ENCODE measurements at places on chromosomes 11 and 22.

DNA sequence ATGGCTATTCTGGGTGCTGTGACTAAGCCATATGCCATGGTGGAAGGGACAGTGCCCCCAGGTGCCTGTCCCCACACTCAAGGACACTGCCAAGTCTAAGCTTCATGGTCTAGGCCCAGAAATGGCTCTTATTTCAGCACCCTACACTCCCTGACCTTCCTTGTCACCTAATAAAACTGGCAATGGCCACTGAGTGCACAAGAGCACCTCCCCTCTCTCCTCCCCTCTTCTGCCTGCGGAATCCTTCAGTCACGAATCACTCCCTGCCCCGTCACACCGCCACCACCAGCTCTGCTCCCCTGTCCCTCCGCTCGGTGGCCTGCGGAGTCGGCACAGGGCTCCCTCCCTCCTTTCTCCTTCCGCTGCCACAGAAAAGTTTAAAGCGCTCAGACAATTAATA, 19.0 kb upstream of the LMO1 start:
- no peak for DNase-seq
- no peak overlapping the region for H3K27ac ChIP-seq
- H3K4me3 ChIP-seq = no peak overlapping the region
- H3K27me3 ChIP-seq = peaks cover 3% of the 10 kb centered on the region
- no peaks in the 10 kb centered on the region for H3K36me3 ChIP-seq

DNA sequence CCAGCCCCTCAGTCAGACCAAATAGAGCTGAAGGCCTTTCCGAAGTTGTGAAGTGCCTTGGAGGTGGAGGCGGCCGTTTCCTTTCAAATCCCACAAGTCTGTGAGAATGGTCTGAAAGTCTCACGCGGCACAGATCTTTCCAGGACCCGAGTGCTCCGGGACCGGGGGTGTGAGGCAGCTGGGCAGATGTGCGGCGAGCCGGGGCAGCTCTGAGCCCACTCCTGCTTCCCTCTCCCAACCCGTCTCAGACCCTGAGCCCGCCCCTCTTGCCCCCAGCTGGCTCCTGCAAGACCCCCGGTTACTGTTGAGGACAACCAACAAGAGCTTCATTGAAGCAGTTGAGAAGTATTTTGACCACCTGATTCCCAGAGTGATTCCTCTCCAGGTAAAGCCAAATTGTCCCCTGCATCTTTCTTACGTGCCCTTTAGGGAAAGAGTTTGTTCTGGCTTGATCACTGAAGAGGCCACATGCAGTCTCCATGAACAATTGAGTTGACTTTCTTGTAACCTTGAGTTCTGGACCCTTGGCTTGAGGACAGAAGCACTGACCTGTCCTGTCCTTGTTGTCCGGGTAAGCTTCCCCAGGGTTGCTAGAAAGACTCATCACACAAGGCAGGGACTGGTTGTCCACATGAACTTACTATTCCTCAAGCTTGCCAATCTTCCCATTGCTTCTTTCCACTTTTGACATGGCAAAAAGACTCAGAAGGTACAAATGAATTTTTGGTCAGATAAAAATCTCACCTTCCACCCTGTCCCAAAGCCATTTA, 7.5 kb downstream of the GLB1L3 start:
- H3K27me3 ChIP-seq = peaks cover 6% of the 10 kb centered on the region
- no peaks in the 10 kb centered on the region for H3K4me1 ChIP-seq
- DNase-seq = no peak
- no peaks in the 10 kb centered on the region for H3K36me3 ChIP-seq
- no peak overlapping the region for H3K4me3 ChIP-seq

DNA sequence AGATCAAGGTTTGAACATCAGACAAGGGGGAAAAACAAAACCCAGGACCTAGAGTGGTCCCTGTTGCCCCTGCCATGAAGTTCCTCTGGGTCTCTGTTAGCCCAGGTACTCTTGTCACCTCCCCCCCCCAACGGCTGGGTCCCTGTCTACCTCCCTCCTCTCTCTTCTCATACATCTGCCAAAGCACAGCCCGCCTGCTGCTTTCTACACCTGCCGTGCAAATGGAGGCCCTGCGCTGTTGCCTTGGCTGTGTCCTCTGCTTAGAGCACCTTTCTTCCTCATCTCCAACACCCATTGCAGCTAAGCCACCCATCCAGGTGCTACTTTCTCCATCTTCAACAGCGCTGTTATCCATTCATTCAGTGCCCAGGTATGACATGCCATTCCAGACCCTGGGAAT, 99.2 kb downstream of the TP53I11 start:
- no peak overlapping the region for H3K27ac ChIP-seq
- no peaks in the 10 kb centered on the region for H3K4me1 ChIP-seq
- H3K27me3 ChIP-seq = no peaks in the 10 kb centered on the region
- H3K4me3 ChIP-seq = no peak overlapping the region
- H3K36me3 ChIP-seq = no peaks in the 10 kb centered on the region

- no peaks in the 10 kb centered on the region for H3K4me1 ChIP-seq
- H3K27me3 ChIP-seq = peaks cover 2% of the 10 kb centered on the region
- DNase-seq = no peak
- no peak overlapping the region for H3K4me3 ChIP-seq
- H3K36me3 ChIP-seq = no peaks in the 10 kb centered on the region
These were observed 387.6 kb upstream of the DDI1 start for GRCh38 chr11:103648670-103649400.

DNA sequence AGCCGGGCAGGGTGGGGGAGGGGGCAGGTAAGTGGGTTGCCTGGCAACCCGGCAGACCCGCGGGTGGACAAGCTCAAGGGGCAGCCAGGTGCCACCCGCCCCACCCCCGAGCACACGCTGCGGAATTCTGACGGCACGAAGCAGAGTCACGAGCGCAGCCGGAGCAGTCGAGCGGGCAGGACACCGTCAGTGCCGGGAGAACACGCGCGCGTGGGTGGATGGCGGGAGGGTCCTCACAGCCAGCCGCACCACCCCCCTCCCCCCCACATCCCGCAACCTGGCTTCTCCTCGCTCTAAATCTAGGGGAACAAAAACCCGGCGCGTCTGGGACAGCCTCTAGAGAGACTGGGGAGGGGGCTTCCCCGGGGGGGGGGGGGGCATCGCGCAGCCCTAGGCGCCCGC, 133.1 kb upstream of the HSD17B12 start:
- H3K36me3 ChIP-seq = no peaks in the 10 kb centered on the region
- no peak overlapping the region for H3K27ac ChIP-seq
- no peak for DNase-seq
- H3K4me3 ChIP-seq = no peak overlapping the region

GRCh38 chr11:4074266-4074665, 20.3 kb upstream of the RRM1 start:
- H3K27me3 ChIP-seq = no peaks in the 10 kb centered on the region
- DNase-seq = no peak
- no peak overlapping the region for H3K4me3 ChIP-seq
- H3K36me3 ChIP-seq = peaks cover 33% of the 10 kb centered on the region

Measured in natural killer cell (primary cell).